ENCODE measurements at places on chromosomes 16 and 17.

DNA sequence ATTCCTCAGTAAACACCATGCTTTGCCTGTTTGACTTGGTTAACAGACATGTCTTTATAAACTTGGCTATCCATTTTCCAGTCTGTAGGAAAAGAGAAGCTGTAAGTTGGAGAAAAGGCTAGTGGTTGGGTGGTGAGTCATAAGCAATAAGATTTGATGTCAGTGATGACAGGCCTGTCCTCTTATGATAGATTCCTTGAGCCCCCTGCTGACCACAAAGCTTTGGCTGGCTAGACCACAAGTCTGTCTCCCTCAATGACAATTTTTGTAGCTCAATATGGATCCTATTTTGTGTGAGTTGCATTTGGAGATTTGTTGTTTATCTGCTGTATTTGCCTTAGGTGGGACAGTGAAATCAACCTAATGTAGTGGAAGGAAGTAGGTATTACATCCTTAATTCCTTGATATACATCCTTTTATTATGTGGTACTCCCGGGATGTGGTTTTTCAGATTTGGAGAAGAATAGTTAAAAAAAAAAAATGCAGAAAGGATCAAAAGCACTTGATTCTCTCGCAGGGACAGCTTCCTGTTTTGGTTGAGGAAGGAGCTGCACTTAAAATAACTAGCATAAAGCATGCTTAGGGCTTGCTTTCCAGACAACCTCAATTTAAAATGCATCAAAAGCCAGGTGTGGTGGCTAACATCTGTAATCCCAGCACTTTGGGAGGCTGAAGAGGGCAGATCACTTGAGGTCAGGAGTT is 67.4 kb downstream of the SIAH1 start:
- DNase-seq: no peak

DNA sequence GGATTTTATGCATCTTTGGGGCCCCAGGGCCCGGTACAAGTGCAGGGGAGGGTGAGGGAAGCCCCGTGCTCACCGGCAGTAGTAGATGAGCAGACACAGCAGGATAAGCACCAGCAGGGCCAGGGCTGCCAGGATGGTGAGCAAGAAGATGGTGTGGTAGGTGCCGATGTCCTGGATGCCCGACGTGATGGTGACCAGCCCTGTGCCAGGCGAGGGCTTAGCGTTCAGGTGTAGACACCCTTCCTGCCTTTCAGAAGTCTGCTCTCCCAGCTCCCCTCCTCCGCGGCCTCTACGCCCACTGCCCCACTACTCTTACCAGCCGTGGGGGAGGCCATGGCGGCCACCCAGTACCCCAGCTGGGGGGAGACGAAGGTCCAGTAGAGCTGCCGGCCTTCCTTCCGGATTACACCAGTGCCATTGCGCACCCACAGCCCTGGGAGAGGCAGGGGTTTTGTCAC is 8.0 kb downstream of the FAM171A2 start:
- no peak for DNase-seq

GRCh38 chr16:69840975-69841374 is 78.8 kb downstream of the WWP2 start:
- DNase-seq: no peak

GRCh38 chr17:73639932-73640331 is 4.3 kb downstream of the SDK2 start:
- DNase-seq: no peak

DNA sequence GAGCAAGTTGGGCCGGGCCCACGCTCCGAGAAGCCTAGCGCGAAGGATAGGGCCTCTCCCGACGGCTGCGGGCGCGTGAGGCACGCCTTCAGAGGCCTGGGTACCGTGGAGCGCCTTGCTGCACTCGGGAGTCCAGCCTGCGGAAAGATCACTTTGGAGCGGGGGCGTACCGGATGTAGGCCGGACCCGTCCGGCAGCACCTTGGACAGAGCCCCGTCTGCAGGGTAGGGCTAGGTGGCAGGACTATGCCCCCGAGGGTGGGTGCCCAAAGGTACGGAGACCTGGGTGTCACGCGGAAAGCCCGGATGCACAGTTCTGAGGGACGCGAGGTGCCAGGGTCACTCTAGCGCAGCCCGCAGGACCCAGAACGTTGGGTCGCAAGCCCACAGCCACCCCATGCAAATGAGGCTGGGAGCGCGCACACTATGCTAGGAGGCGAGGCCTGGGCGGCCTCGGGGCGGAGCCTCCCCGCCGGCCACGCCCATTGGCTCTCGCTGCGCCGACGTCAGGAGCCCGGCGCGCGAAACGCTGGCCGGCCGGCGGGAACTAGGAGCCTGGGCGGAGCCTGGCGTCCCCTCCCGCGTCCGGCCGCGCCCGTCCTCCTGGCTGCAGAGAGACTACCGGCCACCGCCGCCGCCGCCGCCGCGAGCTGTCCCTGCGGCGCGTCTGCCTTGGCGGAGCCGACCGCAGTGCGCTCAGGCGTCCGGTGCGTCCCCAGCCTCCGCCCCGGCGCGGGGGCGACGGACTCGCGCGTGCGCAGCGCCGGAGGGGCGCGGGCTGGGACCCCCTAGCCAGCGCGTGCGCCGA is at the start of gene PAQR4:
TSS of gene PAQR4 (plus strand) at position 611 of the 807 bp plus-strand sequence. CDS start 327 bp downstream, outside the sequence.
- peak; percentile 69 for DNase-seq
